T1000 (cell line): ENCODE measurements at places on chromosomes 7 and 10.

GRCh38 chr7:54944179-54944578, 74.6 kb upstream of the EGFR start:
- DNase-seq: no peak

- no peak for DNase-seq
These were observed 8.5 kb downstream of the SFTPD start for GRCh38 chr10:79940431-79940830.

GRCh38 chr7:36522453-36523007, 132.9 kb downstream of the ANLN start:
- no peak for DNase-seq

DNA sequence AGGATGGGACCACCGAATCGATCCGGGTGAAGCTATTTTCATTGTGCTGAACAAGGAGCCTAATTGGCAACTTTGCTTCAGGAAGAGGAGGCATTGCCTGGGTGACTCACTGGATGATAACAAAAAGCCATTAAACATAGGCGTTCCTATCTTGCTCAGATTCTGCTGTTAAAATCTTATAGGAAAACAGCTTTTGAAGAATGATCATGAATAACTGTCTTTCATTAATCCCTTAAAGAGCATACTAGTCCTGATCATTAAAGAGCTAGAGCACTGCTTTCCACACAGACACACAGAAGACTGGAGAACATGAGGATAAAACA, 174.2 kb upstream of the IMMP2L start:
- DNase-seq: no peak

GRCh38 chr10:77943121-77943901, 16.8 kb upstream of the DLG5 start:
- DNase-seq: peak; percentile 46
